Adrenal gland (tissue), 19 donors: ENCODE measurements at places on chromosomes 2 and 18.

DNA sequence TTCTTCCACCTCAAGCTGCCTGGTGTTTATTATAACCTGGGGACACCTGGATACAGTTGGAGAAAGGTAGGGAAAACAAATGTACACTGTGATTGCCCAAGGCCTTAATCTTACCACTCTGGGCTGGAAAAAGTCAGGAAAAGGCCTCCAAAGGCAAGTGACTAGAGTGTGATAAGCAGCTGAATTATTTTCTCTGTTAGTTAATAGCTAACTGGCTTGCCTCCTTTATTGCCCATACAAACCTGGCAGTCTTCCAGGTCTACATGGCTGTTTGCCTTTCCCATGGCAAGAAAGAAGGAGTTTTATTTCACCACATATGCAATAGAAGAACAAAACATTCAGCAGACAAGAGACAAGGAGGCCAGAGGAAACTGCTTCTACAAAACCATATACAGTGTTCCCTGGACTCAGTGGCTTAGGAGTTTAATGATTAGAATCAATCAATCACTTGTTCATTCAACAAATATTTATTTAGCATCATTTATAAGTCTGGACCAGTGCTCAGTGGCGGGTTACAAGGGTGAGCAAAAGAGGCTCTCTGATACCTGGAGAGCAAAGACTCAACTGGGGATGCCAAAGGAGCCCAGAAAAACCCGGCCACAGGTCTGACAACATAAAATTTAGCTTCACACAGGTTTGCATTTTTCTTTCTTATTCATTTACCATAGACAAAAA lies 27.5 kb upstream of the SUCLG1 start:
- DNase-seq, result no peak

DNA sequence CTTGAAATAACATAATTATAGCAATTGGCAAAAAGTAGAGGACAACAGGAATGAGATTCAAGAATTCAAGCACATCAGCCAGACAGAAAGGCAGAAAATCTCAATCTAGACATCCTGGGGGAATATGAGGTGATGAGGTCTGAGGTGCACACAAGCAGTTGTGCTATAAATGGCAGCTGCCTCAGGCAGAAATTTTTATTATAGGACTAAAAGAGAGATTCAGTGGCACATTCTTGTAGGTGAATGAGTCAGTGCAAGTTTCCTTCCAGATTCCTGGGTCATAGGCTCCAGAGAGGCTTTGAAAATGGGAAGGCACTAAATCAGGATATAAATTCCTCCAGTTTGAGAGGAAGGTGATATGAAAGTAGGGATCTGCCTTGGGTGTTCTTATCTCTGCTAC lies 127.2 kb upstream of the THSD7B start:
- DNase-seq, result no peak

- DNase-seq, result no peak
These were observed 5.4 kb upstream of the IL1R2 start for GRCh38 chr2:101986376-101986775.

GRCh38 chr2:231017231-231017598 lies 20.1 kb upstream of the C2orf72 start:
- DNase-seq, result no peak

DNA sequence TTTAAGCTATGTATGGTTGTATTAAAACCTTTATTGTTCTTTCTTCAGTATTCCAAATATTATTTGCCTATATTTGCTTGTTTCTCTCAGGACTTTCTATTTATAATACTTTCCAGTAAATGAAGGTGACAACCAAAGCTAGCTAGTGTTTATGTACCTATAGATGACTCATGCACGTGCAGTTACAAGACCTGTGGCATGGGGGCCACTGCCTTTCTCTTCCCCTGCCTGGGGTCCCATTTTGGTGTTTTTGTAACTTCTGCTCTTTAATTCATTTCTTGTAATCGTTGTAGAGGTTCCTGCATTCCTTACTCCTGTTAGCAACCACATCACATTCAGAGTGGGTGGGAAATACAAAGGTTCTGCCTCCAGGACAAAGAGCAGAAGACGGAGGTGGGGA lies 364.6 kb downstream of the PTPRM start:
- DNase-seq, result no peak

GRCh38 chr2:100628506-100628905 lies 65.7 kb downstream of the PDCL3 start:
- no peak for DNase-seq

DNA sequence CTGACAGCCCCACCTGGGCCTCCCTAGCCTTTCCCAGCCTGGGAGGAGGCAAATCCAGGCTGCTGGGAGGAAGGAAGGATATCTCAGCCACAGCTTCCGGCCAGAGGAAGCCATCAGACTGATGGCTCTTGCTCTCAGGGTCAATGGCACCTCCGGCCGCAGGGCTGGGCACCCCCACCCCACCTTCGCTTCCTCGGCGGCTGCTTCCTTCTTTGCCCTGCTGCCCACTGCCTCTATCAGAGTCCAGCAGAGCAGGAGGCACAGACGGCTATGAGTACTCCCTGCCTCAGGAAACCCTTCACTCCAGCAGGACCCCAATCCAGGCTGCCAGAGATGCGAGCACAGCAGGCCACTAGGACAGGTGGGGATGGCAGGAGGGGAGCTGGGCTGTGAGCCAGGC lies 3.3 kb downstream of the SEMA4C start:
- DNase-seq, result no peak

DNA sequence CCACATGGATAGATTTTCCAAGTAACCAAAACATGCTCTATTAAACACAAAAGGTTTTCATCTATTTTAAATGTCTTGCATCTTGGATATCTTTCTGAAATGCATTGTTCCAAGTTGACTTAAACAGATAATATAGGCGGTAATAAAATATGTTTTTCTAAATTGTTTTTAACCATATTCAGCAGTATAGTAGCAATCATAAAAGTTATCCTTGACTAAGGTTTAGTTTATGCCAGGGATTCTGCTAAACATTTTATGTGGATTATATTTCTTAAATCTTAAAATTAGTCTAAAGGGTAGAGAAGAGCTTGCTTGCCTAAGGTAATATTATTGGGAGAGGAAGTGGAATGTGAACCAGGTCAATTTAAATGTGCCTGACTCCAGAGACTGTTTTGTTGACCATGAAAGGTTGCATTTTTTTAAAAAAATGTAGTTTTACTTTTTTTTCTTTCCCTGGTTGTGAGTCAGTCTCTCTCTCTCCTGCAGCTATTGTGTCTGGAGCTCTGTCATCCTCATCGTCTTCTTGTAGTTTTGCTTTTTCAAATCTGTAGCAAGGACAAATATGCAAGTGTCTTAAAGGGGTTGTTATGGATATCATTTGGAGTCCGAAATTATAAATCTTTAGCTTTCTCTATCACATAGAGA lies 309.1 kb upstream of the COL3A1 start:
- no peak for DNase-seq

- DNase-seq, result no peak
These were observed 2.2 kb downstream of the CTDSP1 start for GRCh38 chr2:218401890-218402289.

DNA sequence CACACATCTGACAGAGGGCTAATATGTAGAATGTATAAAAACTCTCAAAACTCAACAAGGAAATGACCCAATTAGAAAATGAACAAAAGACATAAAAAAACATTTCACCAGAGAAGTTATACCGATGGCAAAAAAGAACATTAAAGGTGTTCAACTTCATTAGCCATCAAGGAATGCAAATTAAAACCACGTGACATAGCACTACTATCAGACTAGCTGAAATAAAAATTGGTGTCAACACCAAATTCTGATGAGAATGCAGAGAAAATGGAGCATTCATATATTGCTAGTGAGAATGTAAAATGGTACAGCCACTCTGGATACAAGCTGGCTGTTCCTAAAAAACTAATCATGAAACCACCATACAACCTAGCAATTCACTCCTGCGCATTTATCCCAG lies 128.0 kb downstream of the INSIG2 start:
- no peak for DNase-seq

- DNase-seq, result no peak
These were observed 33.4 kb upstream of the SERPINB7 start for GRCh38 chr18:63741769-63742168.

- no peak for DNase-seq
These were observed 108.2 kb upstream of the KLHL14 start for GRCh38 chr18:32881009-32881408.

DNA sequence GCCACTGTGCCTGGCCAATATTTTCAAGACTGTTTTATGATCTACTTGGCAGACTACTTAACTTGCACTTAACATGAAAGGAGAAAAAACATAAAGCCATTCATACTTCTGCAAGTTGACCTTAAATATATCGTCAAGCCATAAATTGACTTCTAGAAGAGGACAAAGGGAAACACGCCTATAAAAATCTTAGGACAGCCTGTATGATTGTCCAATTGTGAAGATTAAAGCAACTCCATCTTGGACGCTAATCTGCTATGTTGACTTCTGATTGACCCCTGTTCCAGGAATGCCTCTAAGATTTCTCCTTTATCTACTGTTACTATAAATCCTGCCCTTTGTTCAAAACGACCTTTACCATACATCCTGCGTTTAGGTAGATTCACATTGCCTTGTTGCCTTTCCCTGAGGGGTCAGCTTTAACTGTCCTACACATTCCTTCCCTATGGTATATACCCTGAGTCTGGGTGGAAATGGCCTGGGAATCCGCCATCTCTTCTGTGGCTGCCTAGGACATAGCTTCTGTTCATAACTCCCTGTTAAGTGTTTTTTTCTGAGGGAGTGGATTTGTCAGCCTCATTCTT lies 40.2 kb upstream of the SLC35F5 start:
- DNase-seq, result no peak

GRCh38 chr2:229426464-229426863 lies 155.4 kb upstream of the PID1 start:
- DNase-seq, result no peak

GRCh38 chr2:229032608-229033234 lies 238.4 kb downstream of the PID1 start:
- DNase-seq, result no peak

DNA sequence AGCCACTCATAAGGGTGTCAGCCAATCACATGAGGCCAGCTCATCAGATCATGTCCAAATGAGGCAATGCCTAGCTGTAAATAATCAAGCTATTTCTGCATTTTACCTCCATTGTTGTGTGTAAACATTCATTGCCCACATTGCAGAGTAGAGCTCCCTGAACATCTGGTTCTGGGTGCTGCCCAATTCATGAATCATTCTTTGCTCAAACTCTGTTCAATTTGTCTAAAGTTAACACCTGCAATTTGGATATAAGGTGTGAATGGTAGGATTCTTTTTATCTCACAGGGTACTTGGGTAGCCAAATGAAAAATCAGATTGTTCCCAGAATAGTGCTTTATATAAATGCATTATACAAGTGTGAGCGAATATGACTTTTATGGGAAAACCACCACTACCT lies 345.5 kb upstream of the NT5C1B start:
- no peak for DNase-seq

DNA sequence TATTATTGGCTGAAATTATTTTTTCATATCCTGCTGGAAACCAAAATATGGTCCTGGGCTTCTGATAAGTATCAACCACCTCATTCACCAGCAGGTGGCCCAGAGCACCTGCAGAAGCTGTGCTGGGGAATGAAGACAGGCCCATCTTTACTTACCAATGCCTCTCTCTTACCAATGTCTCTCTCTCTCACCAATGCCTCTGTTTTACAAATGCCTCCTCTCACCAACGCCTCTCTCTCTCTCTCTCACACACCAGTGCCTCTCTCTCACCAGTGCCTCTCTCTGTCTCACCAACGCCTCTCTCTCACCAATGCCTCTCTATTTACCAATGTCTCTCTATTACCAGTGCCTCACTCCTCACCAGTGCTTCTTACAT lies 2.3 kb upstream of the MAL start:
- no peak for DNase-seq

DNA sequence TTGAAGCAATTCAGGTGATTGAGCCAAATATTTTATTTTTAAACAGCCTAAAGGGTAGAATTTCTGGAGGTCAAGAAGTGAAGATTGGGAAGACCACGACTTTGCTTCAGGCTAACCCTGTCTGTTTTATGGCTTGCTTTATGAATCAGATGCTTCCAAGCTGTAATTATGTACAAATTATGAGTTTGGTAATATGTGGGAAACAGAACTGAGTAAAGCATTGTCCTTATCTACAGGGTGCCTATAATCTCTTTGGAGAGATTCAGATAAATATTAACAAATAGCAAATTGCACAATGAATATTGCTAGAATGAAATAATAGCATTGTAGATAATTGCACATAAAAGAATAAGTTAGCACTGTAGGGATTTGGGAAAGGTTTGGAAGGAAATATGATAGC lies 539.4 kb upstream of the CDH2 start:
- DNase-seq, result no peak

- peak; percentile 37 for DNase-seq
These were observed 89.1 kb downstream of the COL6A3 start for GRCh38 chr2:237324837-237325236.

DNA sequence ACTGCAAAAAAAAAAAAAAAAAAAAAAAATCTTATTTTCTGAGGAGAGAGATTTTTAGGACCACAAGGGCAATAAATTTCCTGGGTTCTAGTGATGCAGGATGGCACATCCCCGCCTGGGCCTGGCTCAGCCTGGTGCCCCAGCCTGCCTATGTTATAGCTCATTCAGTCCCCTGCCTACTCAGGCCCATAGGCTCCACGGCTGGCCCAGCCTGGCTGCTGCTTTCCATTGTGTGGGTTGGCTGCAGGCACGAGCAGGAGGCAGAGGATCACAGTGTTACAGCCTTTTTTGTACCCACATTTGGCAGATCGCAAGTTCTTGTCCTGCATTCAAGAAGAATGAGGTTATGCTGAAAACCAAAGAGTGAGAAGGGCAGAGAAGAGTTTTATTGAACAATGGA lies 2.8 kb upstream of the SULT6B1 start:
- DNase-seq, result no peak

DNA sequence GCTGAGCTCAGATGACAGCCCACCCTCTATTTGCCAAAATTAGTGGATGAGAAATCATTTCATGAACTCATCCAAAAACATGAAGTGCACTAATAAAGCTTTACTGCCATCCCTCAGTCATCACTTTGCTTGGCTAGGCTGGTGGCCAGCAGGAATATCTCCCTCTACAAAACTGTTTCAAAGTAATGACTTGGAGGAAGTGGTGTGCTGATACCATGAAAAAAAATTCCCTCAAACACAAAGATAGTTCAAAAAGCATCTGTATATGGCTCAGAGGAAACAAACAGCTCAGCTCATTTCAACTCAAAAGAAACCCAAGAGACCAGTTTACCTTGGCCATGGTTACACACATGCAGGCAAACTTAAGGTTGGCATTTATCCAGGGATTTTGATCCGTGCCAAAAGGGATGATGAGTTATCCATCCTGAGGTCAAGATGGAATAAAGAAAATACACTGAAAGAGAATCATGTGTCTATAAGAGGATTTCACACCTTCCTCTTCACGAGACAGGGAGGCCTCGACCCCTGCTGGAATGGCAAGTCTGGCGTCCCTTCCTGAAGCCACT lies 18.4 kb upstream of the WIPF1 start:
- no peak for DNase-seq

- no peak for DNase-seq
These were observed 6.9 kb downstream of the PNKD start for GRCh38 chr2:218276986-218277755.
